Activated CD4-positive, alpha-beta T cell treated with anti-CD3 and anti-CD28 coated beads, Interleukin-2, Interleukin-4, amounts not matched to agents 100 ng/mL and 50 ng/mL, durations not matched to agents 16 hours and 8 hours (primary cell): ENCODE measurements at places on chromosomes 11 and 22.

- no peak for DNase-seq
These were observed 862 bp downstream of the APBB1 start for GRCh38 chr11:6417907-6418556.

DNA sequence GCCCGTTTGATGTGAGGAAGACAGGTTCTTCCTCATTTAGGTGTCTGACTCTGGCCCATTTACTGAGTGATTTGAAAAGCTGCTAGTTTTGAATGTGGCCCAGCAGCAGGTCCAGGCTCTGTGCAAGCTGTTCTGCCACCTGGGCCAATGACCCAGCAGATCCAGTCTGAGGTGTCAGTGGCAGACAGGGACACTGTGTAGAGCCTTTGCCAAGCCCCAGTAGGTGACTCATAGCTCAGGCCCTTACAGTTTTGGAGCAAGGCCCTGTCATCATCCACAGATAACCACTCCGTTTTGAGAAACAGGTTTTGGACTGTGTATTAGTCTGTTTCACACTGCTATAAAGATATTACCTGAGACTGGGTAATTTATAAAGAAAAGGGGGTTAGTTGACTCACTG is 23.9 kb downstream of the TSPAN32 start:
- no peak for DNase-seq

- DNase-seq: no peak
These were observed 45.5 kb upstream of the ALKBH3 start for GRCh38 chr11:43835104-43835503.

DNA sequence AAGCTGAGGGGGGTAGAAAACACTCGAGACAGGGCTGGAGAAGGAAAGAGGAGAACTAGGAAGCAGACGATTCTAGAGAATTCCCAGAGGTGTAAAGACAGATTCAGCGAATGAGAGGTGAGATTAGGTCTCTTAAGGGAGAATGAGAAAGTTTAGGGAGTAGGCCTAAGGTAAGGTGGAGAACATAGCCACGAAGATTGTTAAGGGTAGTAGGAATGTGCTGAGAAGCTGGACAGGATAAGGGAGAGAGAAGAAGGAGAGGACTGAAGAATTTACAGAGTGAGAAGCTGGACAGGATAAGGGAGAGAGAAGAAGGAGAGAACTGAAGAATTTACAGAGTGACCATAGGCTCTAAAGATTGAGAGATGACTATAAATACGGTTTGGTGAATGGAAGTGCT is 908 bp downstream of the PPME1 start:
- DNase-seq: no peak
